ENCODE measurements at places on chromosomes 5 and 9.

DNA sequence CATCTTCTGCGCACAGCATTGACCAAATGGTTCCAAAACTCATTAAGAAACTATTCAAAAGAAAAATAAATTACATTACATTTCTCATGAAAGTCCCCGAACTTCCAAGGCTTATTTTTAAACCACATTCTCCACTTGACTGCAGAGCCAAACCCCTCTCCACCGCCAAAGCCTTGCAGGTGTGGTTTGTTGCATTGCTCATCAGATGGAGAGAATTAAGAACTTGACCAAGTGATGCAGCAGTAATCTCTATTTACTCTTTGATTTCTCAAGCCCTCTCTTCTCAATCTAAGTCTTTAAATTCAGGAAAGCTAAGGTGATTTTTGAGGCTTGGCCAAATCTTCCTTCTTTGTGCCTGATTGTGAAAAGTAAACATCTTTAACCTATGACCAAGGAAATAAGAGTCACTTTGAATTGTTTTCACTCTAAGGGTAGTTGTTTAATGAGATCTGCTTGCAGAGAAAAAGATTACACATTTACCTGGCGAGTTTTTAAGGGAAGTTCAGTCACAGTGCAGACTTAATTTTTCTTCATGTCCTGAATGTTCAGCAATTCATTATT is 290.5 kb upstream of the ITGA1 start:
- no peak for DNase-seq

GRCh38 chr9:90904706-90905478 is 103.3 kb downstream of the SYK start:
- no peak for DNase-seq

- DNase-seq = no peak
Measured at GRCh38 chr5:138455232-138455930, 9.9 kb upstream of the EGR1 start.

GRCh38 chr9:1490341-1491232 is 440.4 kb downstream of the DMRT2 start:
- no peak for DNase-seq

GRCh38 chr5:95076395-95077185 is 208.3 kb downstream of the MCTP1 start:
- DNase-seq = no peak

DNA sequence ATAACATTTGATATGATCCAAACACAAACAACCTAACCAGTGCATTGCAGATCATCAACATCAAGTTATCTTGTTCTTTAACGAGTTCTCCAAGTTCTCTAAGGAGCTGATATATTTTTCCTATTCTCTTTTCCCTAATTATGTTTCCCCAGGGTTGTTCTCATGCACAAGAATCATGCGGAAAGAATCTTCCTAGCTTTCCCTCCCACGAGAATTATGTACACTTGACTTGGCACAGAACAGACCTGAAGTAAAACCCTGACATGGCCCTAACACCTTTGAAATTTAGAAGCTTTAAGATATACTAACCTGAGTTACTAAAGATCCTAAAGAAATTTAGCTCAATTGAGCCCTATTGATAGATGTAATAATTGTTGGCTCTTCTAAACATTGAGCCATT is 110.7 kb upstream of the FST start:
- no peak for DNase-seq

DNA sequence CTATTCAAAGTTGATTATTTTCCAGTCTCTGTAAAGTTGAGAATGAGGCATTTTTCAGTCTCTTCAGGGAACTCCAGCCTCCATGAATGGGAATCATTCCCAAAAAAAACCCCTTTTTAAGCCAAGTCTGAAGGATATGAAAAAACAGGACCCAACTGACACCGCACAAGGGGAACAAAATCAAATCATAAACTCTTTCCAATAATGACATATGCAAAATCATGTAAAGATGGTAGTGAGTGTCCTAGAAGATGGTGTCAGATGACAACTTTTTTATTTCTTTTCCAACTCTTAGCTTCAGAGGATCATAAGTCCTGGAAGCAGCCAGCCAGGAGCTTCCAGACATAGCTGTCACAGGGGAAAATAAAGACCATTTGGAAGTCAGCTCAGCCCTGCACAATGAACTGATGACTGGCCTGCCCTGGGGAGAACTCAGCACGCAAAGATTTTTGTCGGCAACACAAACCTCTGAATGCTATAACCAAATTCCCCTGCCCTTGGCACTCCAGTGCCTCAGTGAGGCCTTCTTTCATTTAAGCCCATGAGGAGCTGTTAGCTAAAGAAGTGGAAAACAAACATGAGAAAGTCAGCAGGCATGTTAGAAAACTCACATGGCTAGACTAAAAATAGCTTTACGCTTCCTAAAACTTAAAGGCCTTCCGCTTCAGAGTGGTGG is 85.4 kb downstream of the SLC1A3 start:
- no peak for DNase-seq

- DNase-seq = no peak
Measured at GRCh38 chr5:156103155-156103885, 223.6 kb upstream of the SGCD start.

DNA sequence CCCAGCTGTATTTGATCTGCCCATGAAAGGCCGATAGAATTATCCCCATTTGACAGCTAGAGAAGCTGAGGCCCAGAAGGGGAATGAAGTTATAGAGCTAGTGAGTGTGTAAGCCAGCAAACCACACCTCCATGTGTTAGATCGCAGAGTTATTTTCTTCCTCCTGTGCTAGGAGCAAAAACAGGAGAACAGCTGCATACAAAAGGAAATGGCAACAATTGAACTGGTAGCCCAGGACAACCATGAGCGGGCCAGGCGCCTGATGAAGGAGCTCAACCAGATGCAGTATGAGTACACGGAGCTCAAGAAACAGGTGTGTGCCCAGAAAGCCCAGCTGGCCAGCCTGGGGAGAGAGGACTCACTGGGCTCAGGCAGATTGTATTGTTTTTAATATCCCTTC is 30.4 kb downstream of the RAB14 start:
- DNase-seq = no peak

DNA sequence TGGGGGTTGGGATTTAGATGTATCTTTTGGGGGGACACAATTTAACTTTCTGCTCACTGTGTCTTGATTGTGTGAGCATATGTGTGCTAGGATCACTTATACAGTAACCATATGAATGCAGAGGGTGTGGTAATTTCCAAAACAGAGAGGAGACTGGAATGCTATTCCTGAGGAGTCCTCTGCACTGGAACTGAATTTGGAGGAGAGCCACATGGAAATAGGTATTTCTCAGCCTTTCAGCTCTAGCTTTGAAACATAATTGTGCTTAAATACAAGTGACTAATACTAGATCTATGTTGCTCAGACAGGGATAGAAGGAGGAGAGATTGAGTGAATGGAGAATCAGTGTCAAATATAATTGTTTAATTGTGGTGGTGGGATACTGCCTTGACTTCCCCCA is 45.5 kb downstream of the FOCAD start:
- DNase-seq = no peak

DNA sequence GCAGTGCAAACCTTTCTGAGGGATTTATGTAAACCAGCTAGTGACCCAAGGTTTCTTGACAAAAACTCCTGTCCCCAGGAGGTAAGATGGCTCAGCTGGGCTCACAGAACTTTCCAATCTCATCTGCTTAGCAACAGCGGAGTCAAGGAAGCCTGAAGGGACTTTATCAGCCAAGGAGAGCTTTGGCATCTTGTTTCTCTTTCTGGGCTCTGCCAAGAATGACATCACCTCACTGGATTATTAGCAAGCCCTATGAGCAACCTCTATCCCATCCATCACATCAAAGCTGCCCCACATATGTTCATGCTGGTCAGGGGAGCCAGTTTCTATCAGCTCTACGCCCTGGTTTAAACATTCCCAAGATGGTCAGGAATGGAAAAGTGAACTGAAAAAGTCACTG is 461.3 kb downstream of the ENC1 start:
- no peak for DNase-seq

DNA sequence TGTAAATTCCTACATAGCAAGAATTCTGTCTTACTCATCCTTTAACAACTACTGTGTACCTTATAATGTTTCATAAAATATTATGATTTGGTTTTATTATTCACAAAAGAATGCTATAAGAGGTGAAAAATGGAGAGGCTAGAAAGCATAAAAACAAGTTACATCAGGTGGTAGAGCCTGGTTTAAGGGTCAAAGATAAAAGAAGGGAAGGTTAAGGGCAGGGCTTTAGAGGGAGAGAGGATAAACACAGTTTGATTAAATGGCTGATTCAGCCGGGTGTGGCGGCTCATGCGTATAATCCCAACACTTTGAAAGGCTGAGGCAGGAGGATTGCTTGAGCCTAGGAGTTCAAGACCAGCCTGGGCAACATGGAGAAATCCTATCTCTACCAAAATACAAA is 40.4 kb upstream of the HSPB3 start:
- DNase-seq = no peak
